ENCODE measurements at places on chromosomes 12 and 14.

GRCh38 chr12:108572166-108572790, 9.9 kb downstream of the ISCU start:
- no peak overlapping the region for H3K27ac ChIP-seq
- H3K4me3 ChIP-seq: no peak overlapping the region
- no peak for DNase-seq

DNA sequence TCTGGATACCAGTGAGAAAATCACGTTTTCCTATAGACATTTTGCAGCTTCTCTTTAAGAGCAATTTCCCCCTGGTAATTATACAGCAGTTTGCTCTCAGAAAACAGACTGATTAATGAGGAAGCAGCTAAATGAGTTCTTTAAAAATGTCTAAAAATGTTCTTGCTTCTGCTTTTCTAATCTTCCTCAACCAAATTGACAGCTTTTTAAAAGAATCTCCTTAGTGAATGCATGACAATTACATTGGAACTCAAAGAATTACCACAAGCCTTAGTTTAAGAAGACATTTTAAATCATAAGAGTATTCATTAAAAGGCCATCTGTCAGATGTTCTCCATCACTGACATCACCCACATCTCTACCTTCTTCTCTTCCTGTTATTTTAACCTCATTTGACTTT, 135.8 kb upstream of the PLXNC1 start:
- no peaks in the 10 kb centered on the region for H3K36me3 ChIP-seq
- no peak overlapping the region for H3K27ac ChIP-seq
- DNase-seq: no peak
- H3K4me3 ChIP-seq: no peak overlapping the region
- no peaks in the 10 kb centered on the region for H3K27me3 ChIP-seq
- no peaks in the 10 kb centered on the region for H3K4me1 ChIP-seq

- peaks cover 22% of the 10 kb centered on the region for H3K4me1 ChIP-seq
- no peaks in the 10 kb centered on the region for H3K27me3 ChIP-seq
- H3K27ac ChIP-seq: peak overlapping the region; percentile 6
- no peak for DNase-seq
- no peak overlapping the region for H3K4me3 ChIP-seq
Observed at GRCh38 chr12:59847127-59847526, 251.3 kb downstream of the SLC16A7 start.

GRCh38 chr12:89156862-89157262, 195.4 kb downstream of the DUSP6 start:
- peaks cover 37% of the 10 kb centered on the region for H3K4me1 ChIP-seq
- H3K4me3 ChIP-seq: no peak overlapping the region
- H3K27me3 ChIP-seq: no peaks in the 10 kb centered on the region
- H3K27ac ChIP-seq: peak overlapping the region; percentile 28
- H3K36me3 ChIP-seq: no peaks in the 10 kb centered on the region

- H3K27ac ChIP-seq: no peak overlapping the region
- no peaks in the 10 kb centered on the region for H3K36me3 ChIP-seq
- no peaks in the 10 kb centered on the region for H3K4me1 ChIP-seq
- no peaks in the 10 kb centered on the region for H3K27me3 ChIP-seq
Observed at GRCh38 chr14:81449576-81449975, 49.5 kb upstream of the STON2 start.

DNA sequence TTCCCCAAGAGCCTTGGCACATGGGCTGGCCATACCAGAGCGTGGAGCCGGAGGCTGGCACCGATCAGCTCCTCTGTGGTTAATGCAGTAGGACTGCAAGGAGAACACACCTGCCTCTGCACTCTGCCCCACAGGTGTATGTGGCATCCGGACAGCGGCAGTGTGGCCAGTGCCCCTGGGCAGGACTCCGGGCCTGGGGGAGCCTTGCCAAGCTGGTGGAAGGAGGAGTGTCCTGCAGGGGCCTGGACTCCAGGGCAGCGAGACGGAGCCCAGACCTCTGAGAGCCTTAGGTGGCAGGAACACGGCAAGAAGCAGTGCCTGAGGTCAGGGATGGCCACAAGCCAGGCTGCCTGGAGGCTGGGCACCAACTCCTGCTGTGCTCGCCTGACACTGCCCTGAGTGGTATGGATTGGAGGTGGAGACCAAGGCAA, 5.3 kb upstream of the BEGAIN start:
- H3K27ac ChIP-seq: no peak overlapping the region
- DNase-seq: peak; percentile 70
- peaks cover 12% of the 10 kb centered on the region for H3K27me3 ChIP-seq
- no peaks in the 10 kb centered on the region for H3K4me1 ChIP-seq
- no peaks in the 10 kb centered on the region for H3K36me3 ChIP-seq
- no peak overlapping the region for H3K4me3 ChIP-seq

- no peaks in the 10 kb centered on the region for H3K27me3 ChIP-seq
- no peak overlapping the region for H3K27ac ChIP-seq
- H3K36me3 ChIP-seq: no peaks in the 10 kb centered on the region
Observed at GRCh38 chr12:7150841-7151240, 20.7 kb downstream of the CLSTN3 start.

GRCh38 chr14:65286443-65286842, 126.1 kb upstream of the FUT8 start:
- H3K36me3 ChIP-seq: no peaks in the 10 kb centered on the region
- H3K4me3 ChIP-seq: no peak overlapping the region
- DNase-seq: no peak
- H3K4me1 ChIP-seq: peaks cover 11% of the 10 kb centered on the region
- no peak overlapping the region for H3K27ac ChIP-seq

DNA sequence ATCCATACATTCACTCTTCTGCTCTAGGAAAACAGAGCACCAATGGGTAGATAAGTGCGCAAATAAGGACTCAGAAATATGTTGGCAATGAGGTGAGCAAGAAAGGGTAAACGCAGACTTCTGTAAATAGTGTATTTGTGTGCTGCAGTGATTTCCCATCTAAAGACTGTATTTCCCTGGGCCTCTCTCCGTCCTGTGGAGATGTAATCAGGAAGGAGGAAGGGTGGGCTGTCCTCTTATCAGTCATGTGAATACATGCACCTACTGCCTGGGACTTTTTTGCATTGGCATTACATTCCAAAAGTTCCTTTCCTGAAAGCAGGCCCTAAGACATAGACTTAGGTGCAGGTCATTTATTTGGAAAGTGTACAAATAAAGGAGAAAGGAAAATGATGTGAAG, 114.5 kb downstream of the OTOGL start:
- no peaks in the 10 kb centered on the region for H3K27me3 ChIP-seq
- no peaks in the 10 kb centered on the region for H3K4me1 ChIP-seq
- no peak for DNase-seq
- no peak overlapping the region for H3K4me3 ChIP-seq

DNA sequence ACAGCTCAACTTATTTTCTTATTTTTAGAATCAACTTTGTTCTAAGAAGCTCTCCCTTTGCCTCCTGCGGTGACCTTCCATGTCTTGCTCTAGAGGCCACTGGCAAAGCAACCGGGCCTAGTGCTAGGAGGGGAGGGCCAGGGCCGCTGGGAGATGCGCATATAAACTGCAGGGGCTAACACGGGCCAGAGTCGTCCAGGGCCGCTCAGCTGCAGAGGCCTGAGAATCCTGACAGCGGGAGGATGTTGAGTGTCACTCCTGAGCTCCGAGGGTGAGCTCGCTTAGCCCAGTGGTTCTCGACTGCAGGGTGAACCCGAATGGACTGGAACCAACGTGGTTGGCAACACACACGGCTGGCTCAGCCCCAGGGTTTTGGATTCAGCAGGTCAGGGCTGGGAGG, 6.5 kb upstream of the PIWIL1 start:
- no peak overlapping the region for H3K4me3 ChIP-seq
- no peak for DNase-seq
- no peaks in the 10 kb centered on the region for H3K36me3 ChIP-seq
- H3K4me1 ChIP-seq: no peaks in the 10 kb centered on the region
- peaks cover 32% of the 10 kb centered on the region for H3K27me3 ChIP-seq
- H3K27ac ChIP-seq: no peak overlapping the region

- H3K36me3 ChIP-seq: no peaks in the 10 kb centered on the region
- H3K27me3 ChIP-seq: peaks cover 9% of the 10 kb centered on the region
- no peak for DNase-seq
- H3K4me3 ChIP-seq: no peak overlapping the region
- no peak overlapping the region for H3K27ac ChIP-seq
- no peaks in the 10 kb centered on the region for H3K4me1 ChIP-seq
Observed at GRCh38 chr14:106129274-106129673, 602.9 kb downstream of the TMEM121 start.

GRCh38 chr12:64895526-64895925, 71.1 kb downstream of the TBC1D30 start:
- peak overlapping the region; percentile 74 for H3K27ac ChIP-seq
- no peak overlapping the region for H3K4me3 ChIP-seq
- H3K36me3 ChIP-seq: no peaks in the 10 kb centered on the region
- peaks cover 32% of the 10 kb centered on the region for H3K4me1 ChIP-seq
- DNase-seq: no peak

DNA sequence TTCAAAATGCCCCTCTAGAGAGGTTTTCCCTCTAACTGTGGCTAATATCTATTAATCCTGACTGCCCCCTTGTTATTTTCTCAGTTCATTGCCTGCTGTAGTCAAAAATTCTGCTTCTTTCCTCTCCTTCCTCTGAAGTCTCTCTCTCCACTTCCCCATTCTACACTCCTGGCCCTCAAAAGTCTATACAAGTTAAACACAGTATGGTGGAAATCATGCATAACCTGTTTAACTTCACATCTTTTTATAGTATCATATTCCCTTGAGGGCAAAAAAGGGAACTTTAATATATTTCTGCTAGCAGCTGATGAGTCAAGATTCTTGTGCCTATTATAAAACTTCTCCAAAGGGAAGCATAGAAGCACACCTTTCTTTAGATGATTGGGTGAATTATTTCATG, 16.7 kb downstream of the GRIP1 start:
- no peaks in the 10 kb centered on the region for H3K36me3 ChIP-seq
- H3K4me3 ChIP-seq: no peak overlapping the region
- peaks cover 17% of the 10 kb centered on the region for H3K4me1 ChIP-seq
- no peaks in the 10 kb centered on the region for H3K27me3 ChIP-seq
- DNase-seq: no peak

DNA sequence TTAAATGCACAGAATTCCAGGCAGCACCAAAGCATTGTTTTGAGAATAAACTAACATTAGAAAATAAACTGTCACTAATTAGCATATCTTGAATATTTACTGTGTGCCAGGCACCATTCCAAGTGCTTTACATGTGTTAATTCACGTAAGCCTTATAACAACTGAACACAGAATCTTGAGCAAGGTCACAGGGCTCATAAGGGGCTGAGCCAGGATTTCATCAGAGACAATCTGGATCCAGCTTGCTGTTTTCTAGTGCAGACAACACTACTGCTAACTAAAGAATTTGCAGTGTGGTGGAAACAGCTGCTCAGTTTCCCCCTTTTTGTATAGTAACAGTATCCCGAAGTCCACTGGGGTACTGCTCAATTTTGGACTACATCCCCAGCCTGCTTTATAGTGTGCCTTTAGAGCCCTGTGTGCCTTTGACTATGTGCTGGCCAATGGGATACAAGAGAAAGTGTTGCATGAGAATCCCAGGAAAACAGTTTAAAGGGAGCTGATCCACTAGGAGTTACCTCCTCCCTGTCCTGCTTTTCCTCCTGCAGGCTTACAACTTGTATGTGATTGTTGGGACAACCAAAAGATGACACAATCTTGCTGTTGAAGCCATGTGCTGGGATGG, 36.0 kb upstream of the RMST start:
- H3K4me3 ChIP-seq: no peak overlapping the region
- no peak overlapping the region for H3K27ac ChIP-seq
- no peak for DNase-seq
- H3K27me3 ChIP-seq: no peaks in the 10 kb centered on the region

DNA sequence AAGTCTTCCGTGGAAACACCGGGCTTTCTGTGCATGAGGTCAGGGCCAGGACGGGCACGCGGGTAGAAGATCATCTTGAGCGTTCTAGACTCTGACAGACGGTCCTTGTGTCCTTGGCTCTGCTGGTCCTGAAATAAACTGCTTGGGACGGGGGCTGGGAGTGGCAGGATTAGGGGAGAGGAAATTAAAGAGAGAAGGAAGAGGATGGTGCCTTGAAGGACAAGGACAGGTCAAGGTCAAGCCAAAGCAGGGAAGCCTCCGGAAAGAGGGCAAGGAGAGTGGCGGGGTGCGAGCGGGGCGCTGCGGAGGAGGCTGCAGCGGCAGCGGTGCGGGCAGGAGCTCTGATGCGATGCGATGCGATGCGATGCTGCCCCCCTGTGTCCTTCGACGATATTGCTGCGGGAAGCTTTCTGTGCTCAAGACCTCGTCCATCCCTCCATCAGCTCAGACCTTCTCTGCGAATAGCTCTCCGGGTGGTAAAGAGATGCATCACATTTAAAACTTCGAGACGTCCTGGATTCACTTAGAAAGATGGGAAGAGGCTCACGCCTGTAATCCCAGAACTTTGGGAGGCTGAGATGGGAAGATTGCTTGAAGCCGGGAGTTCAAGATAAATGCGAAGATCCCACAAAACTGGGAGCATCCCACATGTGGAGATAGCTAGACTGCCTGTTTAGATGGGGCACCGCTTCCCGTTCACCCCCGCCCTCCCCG, 110.1 kb upstream of the TMEM132D start:
- H3K4me1 ChIP-seq: no peaks in the 10 kb centered on the region
- H3K27ac ChIP-seq: no peak overlapping the region
- no peak overlapping the region for H3K4me3 ChIP-seq
- DNase-seq: no peak

DNA sequence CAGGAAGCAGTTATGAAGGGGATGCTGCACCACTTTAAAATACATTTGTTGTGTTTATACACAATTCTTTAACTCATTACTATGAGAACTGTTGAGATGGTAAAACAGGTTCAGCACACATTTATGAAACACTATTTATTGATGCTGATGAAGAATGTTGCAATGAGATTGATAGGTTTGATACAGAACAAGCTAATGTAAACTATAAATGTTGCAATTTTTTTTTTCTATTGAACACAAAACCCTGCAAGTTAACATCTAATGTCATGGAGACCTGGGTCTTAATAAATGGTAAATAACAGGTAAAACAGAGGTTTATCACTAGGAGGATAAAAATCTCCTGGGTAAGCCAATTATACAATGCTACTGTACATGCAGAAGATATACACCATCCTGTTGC, 857.6 kb downstream of the FSCB start:
- no peak overlapping the region for H3K4me3 ChIP-seq
- no peaks in the 10 kb centered on the region for H3K4me1 ChIP-seq
- no peak overlapping the region for H3K27ac ChIP-seq
- no peak for DNase-seq

DNA sequence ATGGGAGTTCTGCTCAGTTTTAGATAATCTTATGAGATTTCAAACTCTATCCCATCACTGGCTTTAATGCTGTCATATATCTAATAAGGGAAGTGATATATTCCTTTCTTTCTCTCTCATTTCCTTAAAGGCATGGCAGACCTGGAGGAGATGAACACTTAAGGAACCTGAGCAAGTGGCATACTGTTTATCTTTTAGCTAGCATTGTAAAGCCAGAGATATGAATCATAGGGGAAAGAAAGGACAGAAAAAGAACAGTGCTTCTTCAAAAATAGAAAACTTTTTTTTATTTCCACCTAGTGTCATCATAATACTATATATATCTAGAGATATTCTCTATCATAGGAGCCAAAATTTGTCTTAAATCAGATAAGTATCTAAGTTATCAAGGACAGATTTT, 68.3 kb upstream of the PSMA6 start:
- H3K36me3 ChIP-seq: no peaks in the 10 kb centered on the region
- DNase-seq: no peak
- no peak overlapping the region for H3K4me3 ChIP-seq
- no peaks in the 10 kb centered on the region for H3K27me3 ChIP-seq

GRCh38 chr14:95311752-95312151, 8.0 kb downstream of the CLMN start:
- DNase-seq: no peak
- no peak overlapping the region for H3K4me3 ChIP-seq
- no peak overlapping the region for H3K27ac ChIP-seq
- peaks cover 22% of the 10 kb centered on the region for H3K4me1 ChIP-seq
- no peaks in the 10 kb centered on the region for H3K36me3 ChIP-seq
- H3K27me3 ChIP-seq: no peaks in the 10 kb centered on the region

All from RWPE2 (cell line).